ENCODE measurements at places on chromosomes 1 and 21.

- DNase-seq = no peak
Measured at GRCh38 chr1:18109756-18110597, 2.4 kb downstream of the IGSF21 start.

GRCh38 chr1:221105578-221105977 is 226.3 kb downstream of the HLX start:
- DNase-seq = no peak

DNA sequence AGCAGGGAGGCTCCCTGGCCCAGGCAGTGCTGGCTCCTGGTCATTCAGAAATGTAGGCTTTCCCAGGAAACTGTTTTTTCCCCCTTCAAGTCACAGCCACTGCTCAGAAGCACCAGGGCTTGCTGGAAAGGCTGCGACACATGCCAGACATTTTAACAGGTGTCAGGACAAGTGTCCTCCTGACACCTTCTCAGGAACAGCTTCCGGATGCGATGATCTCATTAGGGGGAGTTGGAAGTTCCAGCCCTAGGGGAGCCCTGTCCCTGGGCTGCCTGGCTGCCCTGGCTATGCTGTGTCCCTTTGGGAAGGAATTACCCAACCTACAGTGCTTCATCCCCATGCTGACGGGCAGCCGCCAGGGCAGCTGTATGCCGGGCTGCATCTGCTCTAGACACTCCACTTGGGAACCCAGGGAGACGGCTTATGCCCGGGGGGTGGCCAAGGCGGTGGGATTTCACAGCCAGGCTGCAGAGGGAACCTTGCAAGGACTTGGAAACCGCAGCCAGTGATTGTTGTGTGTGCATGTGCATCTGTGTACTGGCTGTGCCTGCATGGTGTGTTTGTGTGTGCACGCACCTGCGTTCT is 41.8 kb downstream of the AJAP1 start:
- no peak for DNase-seq

GRCh38 chr1:193988885-193989284 is 802.5 kb upstream of the B3GALT2 start:
- DNase-seq = no peak

GRCh38 chr1:224124220-224124619 is 10.3 kb downstream of the FBXO28 start:
- DNase-seq = no peak

GRCh38 chr21:38761531-38761930 is 44.2 kb upstream of the ETS2 start:
- DNase-seq = no peak
